ENCODE measurements at places on chromosomes 3 and 15.

GRCh38 chr3:39724233-39724846 is 85.1 kb upstream of the MYRIP start:
- no peak for DNase-seq

- DNase-seq: no peak
Measured at GRCh38 chr3:30619318-30619717, 12.9 kb downstream of the TGFBR2 start.

GRCh38 chr3:48474619-48475018 is 28.1 kb downstream of the ATRIP start:
- no peak for DNase-seq

GRCh38 chr15:69066007-69066995 is 51.8 kb downstream of the NOX5 start:
- DNase-seq: no peak

DNA sequence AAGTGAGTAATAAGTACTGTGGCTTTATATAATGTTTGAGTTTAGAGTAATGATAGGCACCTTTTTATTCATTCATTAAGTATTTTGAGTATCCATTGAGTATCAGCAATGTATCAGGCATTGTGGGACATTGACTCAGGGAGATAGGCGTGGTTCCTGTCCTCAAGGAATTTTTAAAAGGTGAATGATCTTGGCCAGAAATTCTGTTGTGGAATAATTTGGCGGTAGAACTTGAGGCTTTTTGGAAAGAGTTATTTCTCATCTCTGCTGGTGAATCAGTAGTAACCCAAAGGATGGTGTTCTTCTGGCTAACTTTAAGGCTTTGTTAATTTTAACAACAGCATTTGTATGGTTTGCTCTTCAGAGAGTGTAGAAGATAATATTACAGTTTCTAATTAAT is 2.0 kb downstream of the RAB7A start:
- DNase-seq: no peak

DNA sequence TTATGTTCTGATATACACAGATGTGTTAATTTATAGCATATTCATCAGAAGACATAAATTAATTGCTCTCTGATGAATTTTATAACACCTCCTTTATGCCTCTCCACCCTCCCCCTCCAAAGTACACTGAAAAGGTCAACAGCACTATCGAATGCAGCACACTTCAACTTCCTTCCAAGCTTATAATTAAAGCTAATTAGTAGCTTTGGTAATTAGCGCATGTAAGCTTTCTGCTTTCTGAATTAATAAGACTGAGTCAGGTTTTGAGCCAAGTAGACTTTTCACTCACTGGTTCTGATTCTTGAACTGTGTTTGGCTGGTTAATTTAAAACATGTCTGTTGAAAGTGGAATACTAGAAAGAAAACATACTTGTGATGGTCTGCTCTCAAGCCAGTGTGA is 760.8 kb upstream of the CFAP20DC start:
- no peak for DNase-seq

DNA sequence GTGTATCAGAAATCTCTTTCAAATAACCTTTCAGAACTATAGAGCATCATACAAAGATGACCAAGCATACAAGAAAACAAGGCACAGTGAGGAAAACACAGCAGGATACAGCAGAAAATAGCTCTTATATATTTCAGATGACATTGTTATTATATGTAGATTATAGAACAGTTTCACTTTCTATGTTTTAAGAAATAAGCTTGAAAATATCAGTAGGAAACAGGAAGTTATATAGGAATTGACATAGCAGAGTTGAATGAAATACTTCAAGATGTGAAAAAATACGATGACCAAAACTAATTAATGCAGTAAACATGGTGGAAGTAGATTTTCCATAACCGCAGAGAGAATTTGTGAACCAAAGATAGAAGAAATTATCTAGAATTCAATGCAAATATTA is 75.2 kb downstream of the LYSMD4 start:
- no peak for DNase-seq

- peak; percentile 85 for DNase-seq
Measured at GRCh38 chr3:112128843-112129727, 4.0 kb downstream of the GCSAM start.

- no peak for DNase-seq
Measured at GRCh38 chr3:173676094-173676493, 278.6 kb downstream of the NLGN1 start.

- DNase-seq: no peak
Measured at GRCh38 chr3:29430558-29430971, 149.7 kb downstream of the RBMS3 start.

DNA sequence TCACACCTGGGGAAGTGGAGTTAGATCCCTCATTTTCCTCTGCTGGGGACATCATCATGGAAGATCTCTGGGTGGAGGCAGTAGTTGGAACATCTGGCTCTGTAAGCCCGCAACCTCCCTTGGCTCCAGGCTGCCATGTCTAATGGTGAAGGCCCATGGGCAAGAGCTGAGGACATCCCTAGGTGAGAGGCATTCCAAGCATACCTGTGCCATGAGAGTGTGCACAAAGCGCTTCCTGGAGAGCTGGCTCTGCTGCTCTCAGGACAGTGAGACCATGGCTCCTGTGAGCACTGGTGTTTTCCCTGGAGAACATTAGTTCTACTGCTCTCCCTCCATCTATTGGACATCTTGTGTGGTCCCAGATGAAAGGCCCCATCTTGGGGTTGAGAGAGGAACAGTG is 7.7 kb downstream of the MAPKAPK3 start:
- no peak for DNase-seq

- DNase-seq: no peak
Measured at GRCh38 chr15:52689562-52689961, 10.4 kb upstream of the ATOSA start.

GRCh38 chr3:182962166-182962565 is 18.2 kb downstream of the DCUN1D1 start:
- DNase-seq: no peak

DNA sequence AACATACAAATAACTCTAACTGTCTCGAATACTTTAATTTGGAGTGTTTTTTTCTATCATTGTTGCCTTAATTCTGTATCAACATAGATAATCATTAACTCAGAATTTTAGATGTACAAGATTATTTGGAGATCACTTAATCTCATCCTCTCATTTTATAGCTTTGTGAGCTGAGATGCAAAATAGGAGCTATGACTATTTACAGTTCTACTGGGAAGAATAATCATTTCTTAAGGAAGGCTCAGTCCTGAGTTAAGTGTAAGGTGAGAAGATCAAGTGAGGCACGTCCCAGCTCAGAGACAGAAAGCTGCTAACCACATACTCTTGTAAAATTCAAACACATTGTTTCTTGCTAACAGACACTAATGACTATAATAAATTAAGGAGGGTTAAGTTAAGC is 66.2 kb downstream of the CCDC54 start:
- DNase-seq: no peak

GRCh38 chr3:123499322-123499721 is 50.4 kb upstream of the ADCY5 start:
- no peak for DNase-seq

- DNase-seq: no peak
Measured at GRCh38 chr3:99625237-99625622, 13.2 kb upstream of the COL8A1 start.

DNA sequence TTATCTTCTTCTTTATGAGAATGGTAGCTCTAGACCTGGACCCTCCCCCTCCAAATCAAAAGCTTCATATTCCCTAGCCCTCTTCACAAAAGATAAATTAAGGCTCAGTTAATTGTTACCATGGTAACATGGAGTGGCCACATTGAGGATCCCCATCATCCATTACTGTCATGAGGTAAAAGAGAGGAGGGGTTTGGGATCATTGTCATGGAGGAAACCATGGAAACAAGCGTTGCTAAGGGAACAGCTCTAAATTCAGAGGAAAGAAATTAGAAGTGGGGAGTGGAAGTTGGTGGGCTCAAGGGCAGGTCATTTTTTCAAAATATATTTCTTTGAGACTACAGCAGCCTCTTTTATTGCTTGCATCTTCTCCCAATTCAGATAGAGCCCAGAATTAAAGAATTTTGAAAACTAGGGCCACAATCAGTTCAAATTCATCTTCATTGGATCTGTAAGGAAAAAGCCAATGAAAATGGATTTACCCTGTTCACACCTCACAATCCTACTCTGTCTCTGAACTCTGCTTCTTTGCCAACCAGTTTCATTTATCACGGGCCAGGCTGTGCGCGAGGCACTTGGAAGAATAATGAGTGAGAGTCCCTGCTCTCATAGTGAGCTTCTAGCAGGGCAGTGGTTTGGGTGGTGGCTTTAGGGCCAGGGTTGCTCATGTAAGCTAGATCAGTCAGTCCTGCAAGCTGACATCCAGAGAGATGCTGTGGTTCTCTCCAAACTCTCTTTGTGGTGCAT is 11.6 kb upstream of the AEN start:
- DNase-seq: no peak

GRCh38 chr15:34944936-34945335 is 24.6 kb downstream of the AQR start:
- DNase-seq: no peak

DNA sequence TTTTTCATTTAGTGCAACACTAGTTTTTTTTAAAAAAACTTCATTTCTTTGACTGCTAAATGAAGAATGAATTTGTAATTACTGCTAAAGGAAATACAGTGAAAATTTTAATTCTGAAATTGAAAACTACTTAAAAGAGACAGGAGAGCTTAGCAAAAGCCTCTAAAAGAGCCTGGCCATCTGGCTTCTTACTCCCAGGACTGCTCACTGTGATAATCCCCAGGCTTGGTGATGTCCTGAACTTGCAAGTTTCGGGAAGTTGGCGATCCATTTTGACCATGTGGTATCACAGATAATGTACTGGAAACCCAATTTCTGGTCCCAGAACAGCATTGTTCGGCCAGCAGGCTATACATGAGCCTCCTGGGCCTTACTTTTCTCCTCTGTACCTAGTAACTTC is 292.1 kb downstream of the FGF12 start:
- no peak for DNase-seq

GRCh38 chr15:31346367-31347066 is 19.9 kb downstream of the KLF13 start:
- DNase-seq: no peak

GRCh38 chr3:187519428-187519890 is 150.7 kb downstream of the SST start:
- no peak for DNase-seq

DNA sequence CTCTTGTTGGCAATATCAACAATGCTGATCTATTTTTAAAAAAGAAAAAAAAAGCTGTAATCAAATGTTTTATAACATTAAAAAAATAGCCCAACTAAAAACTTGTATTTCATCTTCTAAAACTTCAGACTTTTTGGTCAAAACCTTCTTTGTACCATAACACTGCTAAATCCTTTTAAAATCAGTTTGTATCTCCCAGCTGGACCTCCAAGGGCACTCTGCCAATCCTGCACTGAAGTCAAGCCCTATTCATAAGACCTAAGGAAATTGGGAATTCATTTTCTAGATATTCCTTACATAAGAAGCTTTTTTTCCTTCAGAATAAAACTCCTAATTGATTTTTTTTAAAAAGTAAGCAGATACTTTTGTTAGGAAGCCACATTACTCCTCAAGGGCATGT is 38.2 kb upstream of the HCLS1 start:
- DNase-seq: no peak

GRCh38 chr15:77623755-77624524 is 8.8 kb downstream of the LINGO1 start:
- DNase-seq: no peak

DNA sequence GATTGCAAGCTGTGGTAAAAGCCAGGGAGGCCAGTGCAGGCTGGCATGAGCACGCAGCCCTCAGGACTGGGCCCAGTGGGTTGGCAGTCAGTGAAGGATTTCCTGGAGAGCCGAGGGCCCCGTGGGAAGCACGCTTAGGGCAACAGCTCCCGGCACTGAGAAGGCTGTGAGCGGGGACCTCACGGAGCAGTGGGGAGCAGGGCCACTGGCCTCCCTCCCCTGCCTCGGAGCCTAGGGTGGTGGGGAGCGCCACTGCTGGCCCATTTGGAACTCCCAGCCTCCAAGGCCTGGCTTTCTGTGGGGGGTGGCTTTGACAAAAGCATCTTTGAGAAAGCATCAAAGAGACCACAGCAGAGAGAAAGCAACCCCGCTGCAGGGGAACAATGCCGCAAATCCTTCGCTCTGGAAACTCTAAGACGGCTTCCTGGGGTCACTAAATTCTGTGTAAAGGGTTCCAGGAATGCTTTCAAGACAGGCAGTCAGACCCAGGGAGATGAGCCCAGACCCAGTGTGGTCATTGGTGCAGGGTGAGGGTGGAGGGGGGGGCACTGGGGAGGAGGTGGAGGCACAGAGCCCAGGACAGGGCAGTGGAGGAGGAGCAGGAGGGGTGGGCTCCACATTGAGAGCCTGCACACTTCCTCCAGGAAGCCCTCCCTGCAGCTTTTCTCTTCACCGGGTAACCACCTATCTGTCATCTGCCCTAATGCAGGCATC is 9.5 kb upstream of the APBA2 start:
- DNase-seq: no peak

DNA sequence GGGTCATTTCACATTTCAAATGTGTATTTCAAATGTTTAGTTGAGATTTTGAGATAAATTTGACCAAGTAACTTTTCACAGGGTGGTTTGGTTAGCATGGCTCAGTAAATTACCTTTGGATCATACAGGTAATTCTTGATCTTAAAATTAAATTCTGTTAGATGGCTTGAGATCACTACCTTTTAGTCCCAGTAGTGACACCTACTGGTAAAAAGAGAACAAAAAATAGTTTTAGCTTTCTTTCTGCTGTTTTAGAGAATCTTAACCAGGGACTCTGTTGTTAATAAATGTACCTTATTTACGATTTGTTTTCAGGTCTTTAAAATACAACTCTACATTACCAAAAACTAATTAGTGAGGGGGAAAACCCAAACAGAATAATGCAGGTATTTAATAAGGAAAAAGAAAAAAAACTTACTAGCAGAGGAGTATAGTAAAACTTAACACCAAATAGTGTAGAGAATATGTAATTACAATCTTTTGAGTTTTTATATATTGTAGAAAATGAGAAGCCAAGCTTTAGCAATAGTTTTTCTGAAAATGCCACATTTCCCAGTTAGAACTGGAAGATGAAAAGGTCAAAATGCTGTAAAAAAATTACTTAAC is 620.3 kb upstream of the AGTR1 start:
- no peak for DNase-seq

DNA sequence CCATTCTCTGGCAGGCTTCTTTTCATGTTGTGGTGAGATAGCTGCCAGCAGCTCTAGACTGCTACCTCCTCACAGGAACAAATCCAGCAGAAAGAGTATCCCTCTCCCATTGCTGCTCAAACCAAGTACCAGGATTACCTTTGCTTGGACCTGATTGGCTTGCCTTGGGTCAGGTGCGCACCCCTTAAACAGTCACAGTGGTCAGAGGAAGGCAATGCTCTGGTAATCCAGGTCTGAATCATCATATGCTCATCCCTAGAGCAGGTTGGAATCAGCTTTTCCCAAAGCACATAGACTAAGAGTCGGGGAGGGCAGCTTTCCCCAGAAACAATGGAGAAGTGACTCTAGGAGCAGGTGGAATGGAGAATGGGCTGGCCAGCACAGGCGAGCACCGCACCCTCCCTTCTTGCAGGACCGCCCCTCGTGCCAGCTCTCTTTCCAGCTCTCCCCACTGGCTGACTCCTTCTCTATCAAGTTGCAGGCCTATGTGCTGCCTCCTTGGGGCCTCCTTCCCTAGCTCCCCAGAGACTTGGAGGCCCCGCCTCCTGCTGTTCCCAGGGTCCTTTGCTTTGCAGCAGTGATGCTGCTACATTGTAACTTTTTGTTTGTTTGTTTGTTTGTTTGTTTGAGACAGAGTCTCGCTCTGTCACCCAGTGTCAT is 29.9 kb upstream of the ADPGK start:
- no peak for DNase-seq

- no peak for DNase-seq
Measured at GRCh38 chr3:127180859-127181258, 12.1 kb upstream of the PRR23E start.

GRCh38 chr3:65873028-65873427 is 165.7 kb downstream of the MAGI1 start:
- DNase-seq: no peak
